ENCODE measurements at places on chromosomes 5 and 9.

- DNase-seq, result no peak
Measured at GRCh38 chr5:135026645-135027265, 7.3 kb downstream of the PITX1 start.

- DNase-seq, result no peak
Measured at GRCh38 chr9:112846528-112847488, 43.9 kb downstream of the SLC46A2 start.

DNA sequence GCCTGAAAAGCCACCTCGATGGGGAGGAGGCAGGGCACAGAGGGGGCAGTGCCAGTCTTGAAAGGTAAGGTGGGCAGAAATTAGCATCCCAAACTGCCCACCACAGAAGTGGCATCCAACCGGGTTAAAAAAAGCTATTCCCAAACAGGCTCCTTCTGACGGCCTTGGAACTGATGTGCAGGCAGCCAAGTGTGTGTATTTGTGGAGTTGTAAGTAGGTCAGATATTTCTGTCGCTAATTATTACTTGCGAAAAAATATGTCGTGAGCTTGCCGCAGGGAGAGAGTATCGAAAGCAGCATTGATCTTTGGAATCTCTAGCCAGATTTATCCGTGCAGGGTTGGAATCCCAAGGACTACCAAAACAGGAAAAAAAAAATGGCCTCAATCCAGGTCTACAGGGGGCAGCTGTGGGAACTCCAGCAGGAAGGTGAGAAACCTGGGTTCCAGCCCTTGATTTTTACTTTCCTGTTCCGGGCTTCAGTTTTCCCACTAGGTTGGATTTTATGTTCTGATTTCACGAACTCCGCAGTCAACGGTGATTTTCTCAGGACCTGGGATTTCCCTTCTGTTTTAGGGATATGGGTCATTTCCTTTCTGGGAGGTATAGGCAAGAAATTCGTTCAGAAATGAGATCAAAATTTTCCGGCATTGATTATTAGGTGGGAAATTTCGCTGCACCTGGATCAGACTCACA, 200.8 kb downstream of the RGS3 start:
- no peak for DNase-seq

DNA sequence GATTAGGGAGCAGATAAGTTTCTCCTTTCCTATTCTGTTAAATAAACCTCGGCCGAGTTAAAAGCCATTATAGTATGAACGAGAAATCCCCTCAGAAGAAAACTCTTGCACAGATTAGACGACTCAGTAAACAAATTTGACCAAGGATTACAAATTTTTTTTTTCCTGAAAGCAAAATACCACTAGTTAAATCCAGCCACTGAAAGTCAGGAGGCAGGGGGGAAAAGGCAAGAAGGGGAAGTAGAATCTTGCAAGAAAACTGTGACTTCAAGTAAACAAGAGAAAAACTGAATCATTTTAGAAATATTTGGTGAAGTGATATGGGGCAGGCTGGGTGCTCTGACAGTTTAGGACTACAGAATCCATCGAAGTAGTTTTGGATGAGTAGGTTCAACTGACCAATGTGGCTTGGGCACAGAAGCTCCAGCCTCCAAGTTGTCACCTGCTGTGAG, 251.0 kb downstream of the DENND1A start:
- DNase-seq, result no peak

- no peak for DNase-seq
Measured at GRCh38 chr5:61904730-61905129, 401.3 kb upstream of the KIF2A start.

DNA sequence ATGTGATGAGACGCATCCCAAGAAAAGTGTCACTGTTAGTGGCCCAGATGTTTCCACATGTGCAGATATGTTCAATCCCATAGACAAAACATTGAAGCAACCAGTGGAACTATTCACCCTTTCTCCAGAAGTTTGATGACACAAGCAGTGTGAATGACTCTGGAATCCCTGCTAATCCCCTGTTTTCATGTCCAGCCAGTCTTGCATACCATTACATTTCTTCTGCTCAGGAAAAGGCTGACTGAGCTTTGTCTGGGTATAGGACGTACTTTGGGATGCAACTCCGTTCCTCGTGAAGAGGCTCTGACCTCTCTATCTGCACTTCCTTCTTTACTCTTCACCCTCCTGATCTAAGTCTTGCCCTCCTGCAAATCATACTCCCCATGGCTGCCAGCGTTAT, 172.4 kb downstream of the NTRK2 start:
- DNase-seq, result no peak

- DNase-seq, result no peak
Measured at GRCh38 chr5:160492565-160492964, 70.9 kb downstream of the PTTG1 start.

DNA sequence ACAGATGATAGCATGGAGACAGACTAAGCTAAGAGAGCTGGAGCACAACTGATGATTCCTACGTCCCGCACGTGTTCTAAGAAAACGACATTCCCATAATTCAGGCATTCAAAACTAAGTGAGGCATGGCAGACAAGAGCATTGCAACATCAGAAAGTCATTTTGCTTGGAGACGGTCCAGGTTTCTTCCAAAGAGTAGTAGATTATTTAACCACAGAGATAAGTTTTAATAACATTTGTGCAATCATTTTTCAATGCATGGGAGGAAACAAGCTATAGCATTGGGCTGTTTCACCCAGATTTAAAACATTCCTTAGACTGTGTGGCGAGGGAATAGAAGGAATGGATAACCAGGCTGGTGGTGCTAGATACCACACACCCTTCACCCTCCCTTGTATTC, 117.2 kb downstream of the APBA1 start:
- DNase-seq, result no peak

DNA sequence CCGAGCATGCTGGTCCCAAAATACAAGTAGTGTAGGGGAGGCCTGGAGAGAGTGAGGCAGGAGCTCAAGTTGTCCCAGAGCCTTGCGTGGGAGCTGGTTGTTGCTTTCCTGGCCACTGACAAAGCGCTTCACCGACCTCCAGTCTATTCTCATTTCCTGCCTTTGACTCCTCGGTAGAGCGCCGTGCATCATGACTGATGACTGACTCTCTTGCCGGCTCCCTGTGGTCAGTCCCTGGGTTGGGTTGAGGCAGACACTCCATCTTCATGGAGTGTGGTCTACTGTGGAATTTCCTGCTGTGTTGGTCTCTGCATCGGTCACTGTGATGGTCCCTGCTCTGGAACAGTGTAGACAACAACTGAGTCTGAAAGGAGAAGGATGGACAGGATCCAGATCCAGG, 175.1 kb upstream of the S1PR3 start:
- no peak for DNase-seq

DNA sequence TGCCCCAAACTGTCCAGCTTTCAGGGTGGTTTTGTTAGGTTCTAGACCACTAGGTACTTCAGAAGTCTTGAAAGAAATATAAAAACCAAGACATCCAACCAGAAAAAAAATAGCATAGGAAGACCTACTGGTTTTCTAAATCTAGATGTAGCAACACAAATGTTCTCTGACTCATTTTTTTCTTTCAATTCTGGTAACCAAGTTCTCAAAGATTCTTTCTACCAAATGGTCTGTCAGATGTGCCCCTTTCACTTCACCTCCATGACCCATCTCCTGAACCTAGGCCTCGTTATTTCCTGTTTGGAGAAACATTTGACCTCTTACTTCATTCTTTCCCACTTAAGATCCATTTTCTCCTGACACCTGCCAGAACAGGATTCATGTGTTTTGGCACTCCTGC, 355.3 kb downstream of the KIAA0825 start:
- no peak for DNase-seq
